ENCODE measurements at places on chromosomes 12 and 14.

DNA sequence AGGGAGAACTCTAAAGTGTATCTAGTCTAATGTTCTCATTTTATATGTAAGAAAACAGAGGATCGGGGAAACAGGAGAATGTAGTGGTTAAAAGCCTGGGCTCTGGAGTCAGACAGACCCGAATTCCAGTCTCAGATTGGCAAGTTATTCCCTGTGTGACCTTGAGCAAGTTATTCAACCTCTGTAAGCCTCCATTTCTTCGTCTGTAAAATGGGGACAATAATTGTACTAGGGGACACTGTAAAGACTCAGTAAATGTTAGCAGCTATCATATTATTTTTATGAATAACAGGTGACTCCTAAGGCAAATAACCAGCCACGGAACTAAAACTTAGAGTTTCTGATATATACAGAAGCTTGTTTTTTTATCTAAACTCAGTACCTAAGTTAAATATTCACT is 152.1 kb downstream of the APAF1 start:
- no peak for DNase-seq

DNA sequence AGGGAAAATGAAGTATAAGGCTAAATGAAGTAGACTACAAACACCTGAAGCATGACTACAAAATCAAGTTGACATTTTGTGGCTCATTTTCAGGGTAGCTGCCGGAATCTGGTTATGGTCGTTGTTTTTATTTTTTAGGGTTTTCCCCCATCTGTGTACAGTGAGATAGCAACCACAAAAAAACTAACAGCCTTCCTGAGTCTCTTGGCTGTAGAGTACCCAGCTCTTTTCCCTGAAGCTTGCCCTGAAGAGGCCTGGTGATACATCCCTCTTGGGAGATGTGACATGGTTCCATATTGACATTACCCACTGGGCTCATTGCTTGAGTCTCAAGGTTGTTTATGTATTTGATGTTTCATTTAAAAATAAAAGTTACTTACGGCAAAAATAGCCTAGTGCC is 424.0 kb downstream of the ZFP36L1 start:
- no peak for DNase-seq

GRCh38 chr12:72839696-72840095 is 567.5 kb downstream of the TRHDE start:
- no peak for DNase-seq

DNA sequence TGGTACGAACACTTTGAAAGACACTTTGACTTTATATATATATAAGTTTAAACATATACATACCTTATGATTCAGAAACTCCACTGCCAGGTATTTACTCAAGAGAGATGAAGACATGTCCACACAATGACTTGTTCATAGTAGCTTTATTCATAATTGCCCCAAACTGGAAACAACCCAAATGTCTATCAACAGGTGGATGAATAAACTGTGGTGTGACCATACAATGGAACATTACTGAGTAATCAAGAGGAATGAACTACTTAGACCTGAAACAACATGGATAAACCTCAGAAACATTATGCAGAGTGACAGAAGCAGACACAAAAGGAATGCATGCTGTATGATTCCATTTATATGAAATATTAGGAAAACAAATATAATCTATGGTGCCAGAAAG is 71.1 kb downstream of the PPP1R36 start:
- DNase-seq = no peak

- DNase-seq = no peak
Measured at GRCh38 chr12:6539314-6539682, 5.0 kb downstream of the GAPDH start.

DNA sequence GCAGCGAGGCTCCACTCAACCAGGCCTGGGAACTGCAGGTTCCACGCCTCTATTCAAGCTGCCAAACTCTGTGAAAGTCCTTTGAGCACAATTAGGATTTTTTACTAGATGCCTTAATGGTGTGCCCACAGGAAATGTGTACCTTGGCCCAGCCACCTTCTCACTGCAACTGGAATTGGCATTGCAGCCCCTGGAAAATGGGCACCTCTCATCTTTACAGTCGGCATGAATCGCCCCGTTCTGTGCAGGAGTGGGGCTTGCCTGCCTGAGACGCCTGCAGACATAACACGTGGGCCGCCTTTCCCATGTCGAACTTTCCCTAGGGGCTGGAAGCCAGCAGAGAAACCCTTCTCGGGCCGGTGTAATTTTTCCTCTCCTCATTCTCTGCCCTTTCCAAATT is 42.0 kb upstream of the ELK3 start:
- DNase-seq = no peak

DNA sequence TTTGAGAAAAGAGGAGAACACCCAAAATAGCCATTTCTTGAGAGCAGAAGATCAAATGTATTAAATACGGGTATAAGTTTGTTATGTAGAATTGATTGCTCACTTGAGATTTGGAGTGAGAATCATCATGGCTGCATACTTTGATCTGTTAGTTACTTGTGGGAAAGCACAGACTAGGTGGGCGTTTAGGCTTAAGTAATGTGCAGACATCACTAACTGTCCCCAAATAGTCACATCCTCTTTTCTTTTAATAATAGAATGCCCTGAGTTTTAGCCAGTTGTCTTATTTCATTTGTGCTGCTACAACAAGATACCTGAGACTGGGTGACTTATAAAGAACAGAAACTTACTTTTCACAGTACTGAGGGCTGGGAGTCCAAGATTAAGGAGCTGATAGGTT is 14.3 kb upstream of the GTF2A1 start:
- DNase-seq = no peak

DNA sequence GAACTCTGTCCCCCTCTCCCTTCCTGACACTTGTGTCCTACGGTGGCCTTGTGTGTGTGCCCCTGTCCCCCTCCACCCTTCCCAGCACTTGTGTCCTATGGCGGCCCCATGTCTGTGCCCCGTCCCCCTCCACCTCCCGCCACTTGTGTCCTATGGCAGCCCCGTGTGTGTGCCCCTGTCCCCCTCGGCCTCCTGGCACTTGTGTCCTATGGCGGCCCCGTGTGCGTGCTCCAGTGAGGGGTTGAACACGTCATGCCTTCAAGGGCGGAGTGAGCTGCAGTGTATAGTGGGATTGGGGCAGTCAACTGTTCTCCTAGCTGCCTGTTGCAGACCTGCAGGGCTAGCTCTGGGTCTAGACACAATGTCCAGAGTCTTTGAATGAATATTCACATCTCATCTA is 108.7 kb downstream of the GLT1D1 start:
- DNase-seq = no peak

DNA sequence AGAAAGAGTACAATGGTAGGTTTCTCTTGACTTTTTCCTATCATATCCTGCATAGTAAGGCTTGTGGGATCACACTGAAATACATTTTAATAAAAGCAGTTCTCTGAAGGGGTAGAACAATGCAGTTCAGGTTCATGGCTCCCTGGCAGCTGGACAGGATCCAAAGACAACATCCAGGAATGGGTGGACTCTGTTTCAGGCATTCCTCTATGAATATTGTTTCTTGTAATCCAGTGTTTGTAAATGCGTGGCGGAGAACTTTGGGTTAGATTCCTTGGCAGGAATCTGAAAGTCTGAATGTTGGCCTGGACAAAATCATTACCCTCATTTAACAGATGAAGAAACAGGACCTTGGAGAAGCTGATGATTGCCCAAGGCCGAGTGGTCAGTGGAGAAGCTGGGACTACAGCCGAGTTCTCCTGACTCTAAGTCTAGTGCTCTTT is 43.5 kb downstream of the SYNE2 start:
- DNase-seq = peak; percentile 16

DNA sequence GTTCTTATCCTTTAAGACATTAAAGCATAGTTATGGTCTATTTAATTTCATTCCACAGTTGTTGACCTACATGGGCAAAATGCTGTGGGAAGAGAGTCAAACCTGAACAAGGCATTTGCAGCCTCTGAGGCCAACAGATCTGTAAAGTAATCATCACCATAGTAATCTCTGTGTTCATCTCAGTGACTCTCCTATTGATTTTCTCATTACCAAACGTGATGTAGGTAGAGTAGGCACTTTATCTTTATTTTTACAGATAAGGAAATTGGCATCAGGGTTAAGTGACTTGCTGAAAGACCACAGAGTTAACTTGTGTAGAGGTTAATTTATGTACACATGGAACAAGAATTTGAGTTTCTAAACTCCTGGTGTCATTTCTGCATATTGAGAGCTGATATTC is 203.0 kb downstream of the ESR2 start:
- no peak for DNase-seq

DNA sequence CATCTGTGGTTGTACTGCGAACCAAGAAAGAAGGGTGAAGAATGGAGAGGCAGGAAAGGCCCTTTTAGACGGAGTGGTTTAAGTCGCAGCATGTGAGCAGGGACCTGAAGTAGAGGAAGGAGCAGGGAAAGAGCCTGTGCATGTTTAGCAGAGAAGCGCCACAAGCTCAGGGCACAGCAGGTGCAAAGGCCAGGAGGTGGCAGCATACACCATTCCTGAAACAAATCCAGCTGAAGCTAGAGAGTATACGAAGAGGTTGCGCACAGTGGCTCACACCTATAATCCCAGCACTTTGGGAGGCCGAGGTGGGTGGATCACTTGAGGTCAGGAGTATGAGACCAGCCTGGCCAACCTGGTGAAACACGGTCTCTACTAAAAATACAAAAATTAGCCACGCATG is 49.9 kb downstream of the HELB start:
- DNase-seq = peak; percentile 48

DNA sequence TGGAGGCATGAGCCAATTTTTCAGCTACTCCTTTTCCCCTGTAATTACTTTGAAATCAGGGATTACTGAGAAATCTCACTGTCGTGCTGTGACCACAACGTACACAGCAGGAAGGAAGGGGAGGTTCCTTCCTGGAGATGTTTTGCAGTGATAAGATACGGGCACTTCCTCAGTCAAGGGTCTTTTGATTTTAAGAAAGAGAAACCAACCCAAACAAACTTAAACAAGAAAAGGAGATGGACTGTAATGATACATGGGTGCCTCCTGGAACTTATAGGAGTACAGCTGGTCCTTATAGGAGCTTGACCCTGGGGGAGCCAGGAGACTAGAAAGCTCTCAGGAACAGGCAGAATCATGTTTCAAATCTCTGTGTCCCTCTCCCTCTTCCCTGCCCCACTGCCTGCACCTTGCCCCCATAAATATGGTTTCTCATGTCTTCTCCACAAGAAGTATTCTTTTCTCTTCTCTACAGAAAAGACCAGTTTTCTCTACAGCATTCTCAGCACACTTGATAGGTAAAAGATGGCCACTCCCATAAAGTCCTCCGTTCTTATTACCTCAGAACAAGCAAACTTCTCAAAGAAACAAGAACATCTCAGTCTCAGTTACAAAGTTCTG is 281.1 kb upstream of the AMIGO2 start:
- DNase-seq = no peak

DNA sequence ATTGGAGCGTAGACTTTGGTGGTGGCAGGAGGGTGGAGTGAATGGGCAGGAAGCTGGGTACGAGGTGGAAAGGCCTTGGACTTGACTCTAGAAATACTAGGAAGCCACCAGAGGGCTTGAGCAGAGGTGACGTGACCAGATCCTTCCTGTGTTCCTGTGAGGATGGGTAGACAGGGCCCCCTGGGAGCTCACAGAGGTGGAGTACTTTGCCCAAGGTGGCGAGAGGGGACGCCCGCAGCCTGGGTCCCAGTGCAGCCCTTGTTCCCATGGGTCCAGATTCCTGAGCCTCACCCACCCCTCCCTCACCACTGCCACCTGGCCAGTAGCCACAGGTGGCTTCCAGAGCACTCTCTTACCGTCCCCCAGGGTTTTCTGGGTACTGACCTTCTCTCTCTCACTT is 89.8 kb downstream of the KIF26A start:
- DNase-seq = no peak

GRCh38 chr14:37697489-37698121 is 102.2 kb downstream of the TTC6 start:
- DNase-seq = peak; percentile 44

- no peak for DNase-seq
Measured at GRCh38 chr14:60632777-60633176, 16.5 kb downstream of the SIX1 start.

DNA sequence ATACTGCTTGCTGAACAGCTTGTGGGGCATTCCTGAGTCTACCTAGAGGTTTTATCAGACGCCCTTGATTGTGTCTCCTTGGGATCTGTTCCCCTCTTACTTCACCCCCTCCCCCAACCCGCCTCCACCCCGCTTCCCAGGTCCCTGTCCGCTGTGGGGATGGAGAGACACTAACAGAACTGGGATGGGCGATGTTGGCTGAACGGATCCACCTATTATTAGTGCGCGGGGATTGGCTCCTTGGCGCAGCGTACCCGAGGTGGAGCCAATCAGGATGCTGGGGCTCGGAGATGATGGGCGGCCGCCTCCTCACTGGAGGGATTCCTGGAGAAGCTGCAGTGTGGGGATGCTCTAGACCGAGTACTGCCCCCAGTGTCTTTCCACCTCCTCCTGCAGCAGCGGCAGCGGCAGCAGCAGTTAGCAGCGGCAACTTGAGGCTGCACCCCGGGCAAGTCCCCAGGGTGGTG is at the start of gene SYT1:
Gene SYT1 (plus strand): TSS at position 372 of the 467 bp plus-strand sequence.
- DNase-seq = peak; percentile 72

GRCh38 chr12:89340861-89341260 is 11.4 kb downstream of the DUSP6 start:
- DNase-seq = no peak

DNA sequence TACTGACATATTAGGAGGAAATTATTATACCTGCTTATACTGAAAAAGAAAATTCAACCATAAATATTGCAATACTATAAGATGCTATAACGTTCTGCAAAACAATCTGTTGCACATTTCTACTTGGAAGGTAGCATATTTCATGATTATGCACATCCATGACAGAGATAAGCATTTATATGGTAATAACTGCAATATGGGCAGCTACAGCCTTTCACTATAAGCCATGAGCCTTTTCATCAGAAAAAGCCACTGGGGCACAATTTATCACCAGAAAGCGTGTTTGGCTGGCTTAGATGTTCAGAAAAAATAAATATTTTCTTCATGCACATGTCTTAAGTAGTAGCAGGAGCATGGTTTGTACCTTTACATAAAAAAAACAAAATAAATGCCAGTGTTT is 340.7 kb downstream of the GALC start:
- DNase-seq = no peak

GRCh38 chr12:76916170-76916540 is 37.3 kb upstream of the CSRP2 start:
- DNase-seq = no peak

- DNase-seq = no peak
Measured at GRCh38 chr14:87630846-87631245, 362.1 kb downstream of the GALC start.

DNA sequence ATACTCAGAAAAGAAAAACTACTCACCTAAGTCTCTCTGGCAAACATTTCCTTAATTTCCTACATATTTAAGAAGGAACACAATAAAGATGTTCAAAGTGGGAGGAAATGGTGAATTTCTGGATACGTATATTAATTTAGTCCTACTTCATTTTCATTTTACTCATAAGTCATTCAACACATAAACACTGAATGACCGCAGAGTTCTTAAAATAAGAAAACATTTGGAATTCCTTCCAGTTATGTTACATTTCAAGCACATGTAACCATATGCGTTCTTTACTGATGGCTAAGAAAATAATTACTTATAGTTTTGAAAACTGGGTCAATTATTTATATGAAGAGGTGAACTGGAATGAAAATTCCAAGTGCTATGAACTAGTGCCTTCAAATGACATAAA is 409.3 kb downstream of the BCAT1 start:
- no peak for DNase-seq

- no peak for DNase-seq
Measured at GRCh38 chr12:114982760-114983159, 298.8 kb upstream of the TBX3 start.
